ENCODE measurements at places on chromosomes 4 and X.

- DNase-seq = no peak
Observed at GRCh38 chrX:154448484-154448883, 4.5 kb downstream of the FAM50A start.

DNA sequence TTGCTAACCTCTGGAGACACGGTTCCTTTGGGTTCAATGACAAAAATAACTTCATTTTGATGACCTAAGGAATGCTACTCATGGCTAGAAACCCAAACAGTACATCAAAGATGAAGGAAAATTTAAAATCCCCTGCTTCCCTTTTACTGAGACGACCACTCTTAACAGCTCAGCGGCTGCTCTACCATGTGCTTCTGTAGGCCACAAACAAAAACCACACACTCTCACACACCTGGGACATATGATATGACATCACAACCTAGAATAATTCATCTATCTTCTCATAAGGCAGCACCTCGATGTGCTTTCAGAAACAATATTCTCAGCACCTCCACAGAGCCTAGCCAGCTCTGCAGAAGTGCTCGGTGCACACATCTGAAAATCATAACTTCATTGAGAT, 34.7 kb downstream of the ABLIM2 start:
- DNase-seq = no peak

DNA sequence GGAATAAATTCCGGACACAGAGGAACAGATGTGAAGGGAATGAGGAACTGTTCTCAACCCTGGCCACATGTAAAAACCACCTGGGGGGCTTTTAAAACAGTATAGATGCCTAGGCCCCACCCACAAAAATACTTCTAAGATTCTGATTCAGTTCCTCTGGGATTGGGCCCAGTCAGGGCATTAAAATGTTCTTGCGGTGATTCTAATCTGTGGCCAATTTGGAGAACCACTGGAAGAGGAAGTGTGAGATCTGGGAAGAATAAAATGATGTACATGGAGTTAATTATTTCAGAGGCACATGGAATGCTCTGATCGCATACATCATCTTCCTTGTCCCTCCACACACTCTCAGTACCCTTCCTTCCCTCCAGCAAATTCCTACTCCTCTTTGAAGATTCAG, 192.2 kb downstream of the APBB2 start:
- DNase-seq = no peak

GRCh38 chr4:82705169-82705927, 93.2 kb downstream of the SCD5 start:
- DNase-seq = no peak

DNA sequence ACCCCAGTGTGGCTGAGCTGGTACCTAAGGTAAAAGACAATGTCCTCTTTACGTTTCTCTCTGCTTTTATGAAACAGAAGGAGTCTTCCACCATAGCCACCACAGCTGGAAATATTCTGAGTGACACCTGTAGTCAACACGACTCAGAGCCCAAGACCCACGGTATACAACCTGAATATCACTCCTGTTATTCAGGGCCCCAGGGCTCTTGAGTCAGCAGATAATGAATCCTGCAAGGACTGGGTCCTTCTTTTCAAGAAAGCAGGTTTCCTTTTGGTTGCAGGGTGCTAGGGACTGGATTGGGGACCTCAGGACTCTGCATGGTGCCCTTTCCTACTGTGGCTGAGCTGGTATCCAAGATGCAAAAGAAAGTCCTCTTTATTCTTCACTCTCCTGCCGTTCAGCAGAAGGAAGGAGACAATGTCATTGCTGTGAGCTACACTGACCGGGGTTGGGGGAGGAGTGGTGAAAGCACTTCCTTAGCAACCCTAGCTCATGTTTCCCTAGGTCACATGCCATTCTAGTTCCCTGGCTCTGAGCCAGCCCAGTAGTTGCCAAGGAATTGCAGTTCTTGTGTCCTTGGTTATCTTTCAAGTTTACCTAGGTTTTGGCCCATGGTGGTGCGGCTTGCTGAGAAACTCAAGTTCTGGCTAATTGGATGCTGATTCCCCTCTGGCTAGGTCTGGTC, 23.7 kb upstream of the UNC5C start:
- DNase-seq = no peak

DNA sequence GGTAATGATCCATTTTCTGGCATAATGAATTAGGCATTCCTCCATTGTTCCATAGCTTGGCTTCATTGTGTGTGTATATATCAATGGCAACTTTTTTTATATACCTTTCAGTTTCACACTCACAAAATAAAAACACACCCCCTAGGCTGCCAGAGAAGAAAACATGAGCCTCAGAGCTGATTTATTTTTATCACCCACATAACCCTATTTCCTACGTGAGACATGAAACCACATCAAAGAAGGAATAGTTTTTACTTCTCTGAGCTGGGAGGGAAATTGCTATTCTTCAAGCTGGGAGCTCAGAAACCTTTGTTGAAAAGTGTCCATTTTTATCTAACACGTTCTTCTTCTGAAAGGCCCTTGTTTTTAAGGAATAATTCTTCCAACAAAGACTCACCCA, 126.7 kb upstream of the RAI2 start:
- no peak for DNase-seq

DNA sequence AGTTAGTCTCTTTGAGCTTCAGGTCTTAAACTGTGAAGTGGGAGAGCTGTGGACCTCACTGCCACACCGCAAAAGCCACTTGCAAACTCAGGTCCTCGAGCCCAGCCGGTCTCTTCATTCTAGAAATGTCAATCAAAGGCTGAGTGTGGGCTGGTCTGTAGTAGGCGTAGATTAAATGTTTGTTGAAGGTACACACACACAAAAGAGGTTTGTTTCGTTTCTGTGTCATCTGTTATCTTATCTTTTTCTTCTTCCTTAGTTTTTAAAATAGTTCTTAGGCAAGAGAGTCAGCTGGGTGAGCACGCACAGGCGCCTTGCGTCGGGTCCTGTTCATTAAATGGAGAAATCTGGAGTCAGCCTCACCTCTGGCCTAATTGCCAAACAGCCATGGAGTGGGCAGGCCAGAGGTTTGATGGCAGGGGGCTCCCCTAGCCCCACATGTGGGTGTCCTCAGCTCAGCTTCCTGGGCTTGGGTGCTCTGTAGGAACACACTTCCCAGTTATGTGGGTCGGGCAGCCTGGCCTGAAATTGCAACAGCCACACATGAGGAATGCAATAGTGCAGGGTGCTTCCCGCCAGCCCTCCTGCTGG, 836 bp upstream of the PSAPL1 start:
- no peak for DNase-seq

- DNase-seq = no peak
Observed at GRCh38 chr4:42277291-42277690, 120.0 kb upstream of the SHISA3 start.

DNA sequence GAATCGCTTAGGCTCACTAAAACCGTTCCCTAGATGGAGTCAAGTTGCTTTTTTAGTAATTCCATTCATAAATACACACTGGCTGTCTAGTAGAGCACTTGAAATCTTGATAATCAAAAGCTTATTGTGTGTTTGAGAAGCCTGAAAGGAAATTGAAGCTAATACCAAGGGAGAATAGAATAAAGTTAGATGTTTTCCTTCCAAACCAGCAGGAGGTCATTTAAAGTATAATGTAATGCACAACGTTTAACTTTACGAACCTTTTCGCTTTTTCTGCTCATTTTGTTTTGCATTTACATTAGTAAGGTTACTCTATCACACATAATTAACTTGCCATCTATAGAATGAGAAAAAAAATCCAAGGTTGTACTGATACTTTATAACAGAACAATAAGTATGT, 440.9 kb downstream of the NKX6-1 start:
- no peak for DNase-seq

DNA sequence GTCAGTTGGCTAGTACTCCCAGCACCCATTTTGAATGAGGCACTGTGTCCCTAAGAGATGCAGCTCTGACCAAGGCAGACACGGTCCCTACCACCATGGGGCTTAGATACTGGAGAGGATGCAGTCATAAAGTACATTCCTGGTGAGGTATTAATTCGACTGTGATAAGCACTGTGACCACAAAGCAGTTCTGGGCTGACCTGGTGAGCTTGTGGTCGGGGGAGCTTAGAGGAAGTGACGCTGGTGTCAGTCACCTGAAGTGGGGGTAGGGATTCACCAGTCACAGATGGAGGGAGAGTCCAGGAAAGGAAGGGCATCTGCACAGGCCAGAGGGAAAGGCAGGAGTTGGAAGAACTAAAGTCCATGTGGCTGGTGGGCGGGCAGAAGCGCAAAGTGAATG, 15.8 kb upstream of the CLTRN start:
- DNase-seq = no peak

DNA sequence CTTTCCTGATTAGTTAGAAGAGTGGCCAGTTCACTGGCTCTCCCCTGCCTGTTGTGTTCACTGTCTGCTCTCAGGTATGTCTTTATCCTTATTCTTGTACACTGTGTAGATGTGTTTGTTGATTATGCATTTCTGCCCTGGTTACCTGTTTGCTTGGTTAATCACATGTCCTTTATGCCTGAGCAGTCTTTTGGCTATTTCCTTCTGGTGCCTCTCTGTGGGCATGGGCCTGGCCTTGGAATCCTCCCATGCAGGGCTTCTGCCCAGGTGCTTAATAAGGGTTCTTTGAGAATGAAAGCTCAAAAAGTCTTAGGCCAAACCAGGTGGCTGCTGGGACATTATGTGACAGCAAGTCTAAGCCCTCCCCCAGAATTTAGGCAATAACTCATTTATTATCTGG, 26.5 kb downstream of the OTUD6A start:
- DNase-seq = no peak

DNA sequence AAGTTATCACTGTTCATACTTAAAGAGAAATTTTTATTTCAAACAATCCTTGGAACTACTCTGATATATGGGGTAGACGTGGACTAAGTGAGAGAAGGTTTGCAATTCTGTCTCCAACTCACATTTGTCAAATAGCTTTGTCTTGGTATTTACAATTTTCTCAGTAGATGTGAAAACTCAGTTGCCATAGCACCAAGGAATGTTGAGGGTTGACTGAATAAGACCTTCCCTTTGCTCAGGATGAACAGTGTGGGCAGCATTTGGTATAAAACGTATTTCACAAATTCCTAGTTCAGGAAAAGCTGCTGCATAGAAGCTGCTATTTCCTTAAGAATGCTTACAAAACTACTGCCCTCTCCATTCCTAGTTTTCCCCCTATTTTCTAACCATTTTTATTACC, 399.5 kb downstream of the NKX6-1 start:
- no peak for DNase-seq

- DNase-seq = no peak
Observed at GRCh38 chr4:113907559-113907958, 71.9 kb downstream of the ARSJ start.

GRCh38 chrX:153455571-153455970, 9.7 kb upstream of the TREX2 start:
- no peak for DNase-seq

- no peak for DNase-seq
Observed at GRCh38 chr4:171397175-171397574, 416.0 kb upstream of the GALNTL6 start.

- no peak for DNase-seq
Observed at GRCh38 chrX:40778861-40779575, 43.7 kb upstream of the MED14 start.

GRCh38 chr4:110869862-110870572, 247.1 kb upstream of the PITX2 start:
- no peak for DNase-seq

- DNase-seq = no peak
Observed at GRCh38 chrX:8823698-8824097, 22.5 kb upstream of the FAM9A start.

- DNase-seq = no peak
Observed at GRCh38 chrX:105314458-105314857, 94.0 kb upstream of the TEX13A start.

GRCh38 chr4:75654905-75655304, 18.3 kb downstream of the G3BP2 start:
- DNase-seq = no peak

- no peak for DNase-seq
Observed at GRCh38 chr4:818106-818921, 7.6 kb downstream of the CPLX1 start.

DNA sequence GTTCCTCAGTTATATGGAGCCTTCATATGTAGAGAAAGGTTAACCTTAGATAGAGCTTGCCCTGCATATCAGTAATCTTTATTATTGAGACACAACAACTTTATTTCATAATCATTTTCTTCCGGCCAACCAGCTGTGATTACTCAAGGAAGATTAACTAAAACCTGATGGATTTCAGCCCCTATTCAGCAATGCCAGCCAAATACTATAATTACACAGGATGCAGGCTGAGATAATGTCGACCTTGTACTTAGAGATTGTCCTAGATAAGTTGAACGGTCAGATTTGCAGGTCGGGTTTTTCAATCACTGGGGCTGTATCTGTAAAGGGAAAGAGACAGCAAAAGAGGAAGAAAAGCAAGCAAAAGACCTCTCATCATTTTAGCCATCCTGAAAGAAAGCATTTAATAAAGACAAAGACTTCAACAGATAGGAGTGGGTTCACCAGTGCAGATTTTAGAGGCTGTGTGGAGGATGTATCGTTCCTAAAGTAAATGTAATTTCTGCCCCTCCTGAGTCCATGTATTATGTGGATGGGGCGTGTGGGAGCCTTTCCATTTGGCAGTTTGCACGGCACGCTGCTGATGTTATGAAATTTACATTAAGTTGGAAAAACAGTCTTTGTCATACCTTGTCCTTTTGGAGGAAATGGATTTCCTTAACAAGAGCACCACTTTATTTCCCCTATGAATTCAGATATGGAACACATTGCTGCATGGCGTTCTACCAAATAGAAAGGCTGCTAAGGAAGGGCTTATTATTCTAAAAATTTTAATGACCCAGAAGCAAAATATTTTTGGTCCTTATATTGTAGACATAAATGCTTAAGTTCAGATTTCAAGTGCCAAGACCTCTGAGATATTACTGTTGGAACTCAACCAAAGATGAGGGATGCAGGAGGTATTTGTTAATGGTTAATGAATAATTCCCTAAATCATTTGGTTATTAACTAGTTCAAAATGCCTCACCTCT, 496.7 kb downstream of the SPRY1 start:
- no peak for DNase-seq

All from hypothalamus (tissue), 51 donors.